ENCODE measurements at places on chromosomes 11 and 22. TPM values are rescaled to one million over a fixed set of nuclear protein-coding genes. Genes with fewer than 3 reads are reported as not detected.

SORL1 gene
- total RNA-seq: 13.8 TPM

PGA5 gene
- total RNA-seq: not detected

OR8D1 gene
- not detected for total RNA-seq

SOX10 gene
- total RNA-seq: 279 TPM

TMX2 gene
- total RNA-seq: 78.3 TPM

RDX gene
- total RNA-seq: 159 TPM

STK33 gene
- 17.3 TPM for total RNA-seq

TYMP gene
- 1.2 TPM for total RNA-seq

SCGB2A2 gene
- total RNA-seq: not detected

CCDC73 gene
- not detected for total RNA-seq

SLC17A6 gene
- 1.4 TPM for total RNA-seq

DNA sequence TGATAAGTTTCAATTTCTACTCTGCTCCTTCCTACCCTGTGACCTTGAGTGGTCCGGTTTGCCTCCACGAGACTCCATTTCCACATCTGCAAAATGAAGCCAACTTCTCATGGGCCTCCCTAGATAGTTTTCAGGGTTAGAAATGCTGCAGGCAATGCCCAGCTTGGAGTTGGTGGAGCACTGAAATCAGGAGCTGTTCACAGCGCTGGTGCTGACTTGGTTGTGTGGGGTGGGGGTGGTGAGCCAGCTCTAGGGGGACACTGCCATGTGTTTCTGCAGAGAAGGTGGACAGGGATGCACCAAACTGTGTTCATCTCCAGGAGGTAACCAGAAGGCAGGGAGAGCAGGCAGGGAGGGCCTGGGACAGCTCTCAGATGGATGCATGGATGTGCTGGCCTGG lies 37.0 kb downstream of the SGSM1 start:
- DNase-seq: no peak

GRCh38 chr11:5690736-5691135 lies 1.1 kb downstream of the TRIM22 start:
- DNase-seq: no peak

DNA sequence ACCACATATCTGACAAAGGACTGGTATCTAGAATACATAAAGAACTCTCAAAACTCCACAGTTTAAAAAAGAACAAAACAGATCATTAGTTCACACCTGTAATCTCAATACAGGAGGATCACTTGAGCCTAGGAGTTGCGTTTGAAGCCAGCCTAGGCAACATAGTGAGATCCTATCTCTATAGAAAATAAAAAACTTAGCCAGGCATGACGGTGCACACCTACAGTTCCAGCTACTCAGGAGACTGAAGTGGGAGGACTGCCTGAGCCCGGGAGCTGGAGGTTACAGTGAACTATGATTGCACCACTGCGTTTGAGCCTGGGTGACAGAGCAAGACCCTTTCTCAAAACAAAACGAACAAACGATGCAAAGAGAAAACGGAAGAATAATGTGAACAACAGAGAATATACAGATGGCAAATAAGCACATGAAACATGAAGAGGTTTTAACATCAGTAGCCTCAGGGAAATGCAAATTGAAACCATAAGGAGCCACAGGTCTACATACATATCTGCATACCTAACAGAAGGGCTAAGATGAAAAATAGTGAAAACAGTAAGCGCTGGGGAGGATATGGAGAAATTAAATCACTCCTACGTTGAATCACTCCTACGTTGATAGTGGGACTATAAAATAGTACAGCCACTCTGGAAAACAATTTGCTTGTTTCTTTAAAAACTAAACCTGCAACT lies 70.7 kb downstream of the DGCR2 start:
- DNase-seq: no peak

GRCh38 chr11:59710136-59710847 lies 3.4 kb downstream of the OR10V1 start:
- DNase-seq: no peak

- DNase-seq: no peak
Observed at GRCh38 chr11:61828379-61828628, 204 bp downstream of the FADS2 start.

GRCh38 chr11:32586576-32587190 lies 3.1 kb downstream of the EIF3M start:
- no peak for DNase-seq

DNA sequence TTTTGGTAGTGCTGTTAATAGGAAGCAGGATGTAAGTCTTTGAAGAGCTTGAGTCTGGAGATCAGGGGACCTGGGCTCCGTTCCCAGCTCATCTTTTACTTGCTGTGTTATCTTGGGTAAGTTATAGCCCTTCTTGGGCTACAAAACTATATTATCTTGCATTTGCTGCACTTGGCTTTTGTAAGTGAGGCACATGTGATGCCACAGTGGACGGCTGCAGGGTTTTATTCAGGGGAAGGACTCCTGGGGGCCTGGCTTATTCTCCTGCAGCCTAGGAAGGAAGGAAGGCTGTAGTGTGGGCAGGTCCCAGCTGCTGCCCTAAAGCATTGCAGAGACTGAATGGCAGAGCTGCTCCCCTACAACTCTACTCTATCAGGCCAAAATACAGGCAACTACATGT lies 6.4 kb downstream of the CD82 start:
- DNase-seq: no peak

- DNase-seq: no peak
Observed at GRCh38 chr11:1326435-1327063, 17.1 kb upstream of the TOLLIP start.

GRCh38 chr11:44952500-44953260 lies 2.0 kb upstream of the TP53I11 start:
- DNase-seq: no peak

GRCh38 chr22:48721395-48721669 lies 1106.3 kb downstream of the BRD1 start:
- DNase-seq: no peak

DNA sequence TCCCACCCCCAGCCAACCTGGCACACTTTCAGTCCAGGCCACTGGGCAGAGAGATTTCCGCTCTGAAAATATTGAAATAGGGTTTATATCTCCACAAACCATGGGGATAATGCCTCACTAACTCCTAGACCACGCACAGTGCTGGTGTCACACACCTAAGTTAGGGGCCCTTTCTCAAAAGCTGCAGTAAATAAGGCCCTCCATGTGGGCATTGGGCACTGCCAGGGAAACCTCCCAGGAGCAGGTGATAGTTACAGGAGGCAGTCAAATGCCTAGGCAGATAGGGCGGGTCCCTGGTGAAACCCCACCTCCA lies 3.1 kb upstream of the IL10RA start:
- DNase-seq: no peak

- DNase-seq: no peak
Observed at GRCh38 chr11:61711498-61711897, 31.3 kb downstream of the DAGLA start.

- DNase-seq: no peak
Observed at GRCh38 chr11:72833083-72833733, 19.0 kb downstream of the ATG16L2 start.

DNA sequence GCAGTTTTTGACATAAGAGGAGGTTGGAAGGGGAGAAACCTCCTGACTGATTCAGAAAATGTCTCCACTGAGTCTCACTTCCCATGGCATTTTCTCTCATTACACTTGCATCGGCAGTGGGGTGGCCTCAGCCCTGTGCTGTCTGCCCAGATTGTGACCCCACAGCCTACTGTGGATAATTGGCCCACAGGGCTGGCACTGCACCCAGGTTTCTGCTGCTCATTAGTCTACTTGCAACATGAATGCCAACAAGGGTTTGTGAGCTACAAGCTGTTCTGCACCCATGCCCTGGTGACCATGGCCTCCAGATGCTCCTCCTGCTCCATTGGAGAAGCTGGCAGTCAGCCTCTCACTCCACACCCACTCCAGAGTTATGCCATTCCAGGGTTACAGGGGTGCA lies 296.0 kb downstream of the CTTN start:
- no peak for DNase-seq

DNA sequence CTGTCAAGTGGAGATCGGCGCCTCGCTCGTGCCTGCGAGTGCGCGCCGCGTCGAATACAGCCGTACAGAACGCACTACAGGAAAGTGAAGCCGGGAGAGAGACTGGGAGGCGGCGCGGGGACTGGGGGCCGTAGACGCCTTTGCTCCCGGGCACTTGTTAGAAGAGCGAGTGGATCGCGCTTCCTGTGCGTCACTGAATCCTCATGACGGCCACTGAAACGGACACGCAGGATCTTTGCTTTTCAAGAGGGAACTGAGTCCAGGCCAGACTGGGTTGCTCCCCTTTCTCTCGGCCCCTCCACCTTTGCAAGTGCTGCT lies 314 bp downstream of the RIC8A start:
- no peak for DNase-seq

- DNase-seq: no peak
Observed at GRCh38 chr11:64803846-64804345, 882 bp upstream of the MAP4K2 start.

DNA sequence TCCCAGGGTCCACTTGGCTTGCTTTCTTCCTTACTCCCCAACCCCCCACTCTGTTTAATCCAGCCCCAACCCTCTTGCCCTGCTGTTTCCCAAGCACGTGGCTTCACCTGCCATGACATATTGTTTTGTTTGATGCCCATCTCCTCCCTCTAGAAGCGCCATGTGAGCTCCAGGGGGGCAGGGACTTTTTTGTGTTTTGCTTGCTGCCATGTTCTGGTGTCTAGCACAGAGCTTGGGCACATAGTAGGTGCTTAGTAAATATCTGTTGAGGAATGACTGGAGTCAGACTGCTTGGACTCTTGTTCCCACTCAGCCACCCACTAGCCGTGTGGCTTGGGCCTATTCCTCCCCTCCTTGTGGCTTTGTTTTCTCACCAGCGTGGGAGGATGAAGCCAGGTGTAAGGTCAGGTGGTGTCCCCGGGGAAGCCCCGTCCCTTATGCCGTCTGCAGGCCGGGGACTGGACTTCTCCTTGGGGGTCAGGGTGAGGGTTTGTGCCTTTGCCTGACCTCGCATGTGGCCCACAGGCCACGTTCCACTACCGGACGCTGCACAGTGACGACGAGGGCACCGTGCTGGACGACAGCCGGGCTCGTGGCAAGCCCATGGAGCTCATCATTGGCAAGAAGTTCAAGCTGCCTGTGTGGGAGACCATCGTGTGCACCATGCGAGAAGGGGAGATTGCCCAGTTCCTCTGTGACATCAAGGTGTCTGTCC lies 3.8 kb downstream of the AIP start:
- DNase-seq: no peak

DNA sequence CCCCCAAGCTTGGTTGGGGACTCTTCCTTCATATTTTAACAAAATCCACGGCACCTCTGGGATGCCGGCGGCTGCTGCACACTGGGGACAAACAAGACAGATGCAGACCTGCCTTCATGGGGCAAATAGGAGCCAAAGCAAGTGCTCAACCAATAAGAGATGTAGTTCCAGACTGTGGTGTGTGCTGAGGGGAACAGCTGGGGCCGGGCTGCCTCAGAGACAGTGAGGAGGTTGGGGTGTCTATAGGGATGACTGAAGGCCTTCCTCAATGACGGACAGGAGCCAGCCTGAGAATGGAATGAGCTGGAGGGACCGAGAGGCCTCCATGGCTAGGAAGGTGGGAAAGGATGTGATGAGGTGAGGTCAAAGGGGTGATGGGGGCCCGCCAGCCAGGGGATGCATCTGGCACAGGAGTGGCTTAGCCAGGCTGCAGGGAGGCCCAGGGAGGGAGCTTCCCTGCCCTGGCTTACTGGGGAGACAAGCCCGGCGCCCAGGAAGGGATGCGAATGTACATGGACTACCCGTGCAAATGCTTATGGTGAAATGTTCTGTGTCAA lies 10.3 kb upstream of the CTSD start:
- no peak for DNase-seq

Measured in neural crest cell (in vitro differentiated cells).